Epithelial cell of proximal tubule (primary cell): ENCODE measurements at places on chromosomes 2 and 18. TPM values are rescaled to one million over a fixed set of nuclear protein-coding genes. Genes with fewer than 3 reads are reported as not detected.

- no peak for DNase-seq
These were observed 12.7 kb upstream of the NFU1 start for GRCh38 chr2:69449906-69450305.

DNA sequence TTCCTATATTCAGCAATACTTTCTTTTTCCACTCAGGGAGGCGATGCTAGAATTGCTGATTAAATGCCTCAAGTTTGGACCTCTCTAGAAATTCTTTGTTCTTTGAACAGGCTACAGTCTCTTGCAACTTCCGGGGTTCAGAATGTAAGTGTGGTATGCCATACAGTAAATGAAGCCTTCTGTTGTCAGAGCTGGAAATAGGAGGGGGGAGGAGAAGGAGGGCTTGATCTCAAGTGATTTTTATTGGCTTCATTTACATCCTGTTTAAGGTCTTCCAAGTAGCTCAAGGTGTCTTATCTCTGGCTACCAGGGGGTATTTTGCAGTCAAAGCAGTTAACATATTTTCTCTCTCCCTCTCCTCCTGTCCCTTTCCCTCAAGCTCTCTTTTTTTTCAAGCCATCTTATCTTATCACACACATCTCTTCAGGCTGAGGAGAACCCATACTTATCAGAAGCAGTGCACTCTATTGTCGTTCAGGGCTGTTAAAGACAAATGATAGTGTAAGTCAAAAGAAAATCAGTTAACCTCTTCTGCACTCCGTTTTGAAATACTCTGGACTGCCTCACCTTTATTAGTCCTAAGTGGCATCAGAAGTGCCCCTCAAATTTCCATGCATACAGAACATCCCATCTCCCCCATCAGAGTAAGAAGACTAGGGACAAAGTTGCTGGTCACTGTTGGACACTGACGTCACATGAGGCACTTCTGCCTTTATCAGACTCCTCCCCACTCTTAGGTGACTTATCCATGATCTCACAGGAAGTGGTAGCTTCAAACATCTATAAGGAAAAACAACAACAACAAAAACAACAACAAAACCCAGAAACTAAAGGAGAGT is 112.2 kb downstream of the ZNF521 start:
- DNase-seq, result no peak

SERPINB4 gene
- total RNA-seq, result not detected in 2 replicates

GALR1 gene
- not detected in 2 replicates for total RNA-seq

OBSL1 gene
- total RNA-seq, result 38.8 and 87.0 TPM in 2 replicates

UGT1A3 gene
- total RNA-seq, result not detected in 2 replicates

OSR1 gene
- not detected in 2 replicates for total RNA-seq
